Bronchial epithelial cell (primary cell): ENCODE measurements at places on chromosomes 12 and 14. TPM values are rescaled to one million over a fixed set of nuclear protein-coding genes. Genes with fewer than 3 reads are reported as not detected.

OR6C70 gene
- total RNA-seq = not detected in 2 replicates

TSPAN11 gene
- total RNA-seq = under 0.01 TPM in 1 of 2 replicates, not detected in the other

TMEM233 gene
- total RNA-seq = not detected in 2 replicates

TSPAN19 gene
- under 0.01 TPM in 1 of 2 replicates, not detected in the other for total RNA-seq

BICDL1 gene
- 10.8 and 30.7 TPM in 2 replicates for total RNA-seq

PRPH gene
- total RNA-seq = 0.26 and 0.51 TPM in 2 replicates

GALNT4 gene
- 9.7 and 10.8 TPM in 2 replicates for total RNA-seq

STON2 gene
- total RNA-seq = 47.4 and 65.5 TPM in 2 replicates

CAND1 gene
- total RNA-seq = 92.1 and 109 TPM in 2 replicates

SIX6 gene
- not detected in 2 replicates for total RNA-seq

SIX4 gene
- 4.7 and 5.8 TPM in 2 replicates for total RNA-seq

GPR65 gene
- under 0.01 TPM in 1 of 2 replicates, not detected in the other for total RNA-seq

C12orf50 gene
- not detected in 2 replicates for total RNA-seq

VCPKMT gene
- total RNA-seq = 5.3 and 5.4 TPM in 2 replicates

POTEG gene
- total RNA-seq = not detected in 2 replicates

RTL1 gene
- total RNA-seq = not detected in 2 replicates

PLXNC1 gene
- under 0.01 TPM in 2 replicates for total RNA-seq

BEST3 gene
- total RNA-seq = not detected in 2 replicates

WSCD2 gene
- total RNA-seq = not detected in 2 replicates

RGS6 gene
- total RNA-seq = not detected in 2 replicates

ZDHHC22 gene
- total RNA-seq = not detected in 2 replicates

KRT3 gene
- total RNA-seq = under 0.01 and 0.13 TPM in 2 replicates

ZFYVE1 gene
- 11.3 and 13.6 TPM in 2 replicates for total RNA-seq

LRRC10 gene
- total RNA-seq = not detected in 2 replicates

EIF2S3B gene
- 0.77 and 0.79 TPM in 2 replicates for total RNA-seq

TRMT61A gene
- total RNA-seq = 8.7 and 13.7 TPM in 2 replicates

BCL11B gene
- total RNA-seq = 2.9 and 5.3 TPM in 2 replicates

TRIM9 gene
- under 0.01 and 0.26 TPM in 2 replicates for total RNA-seq

KRT6C gene
- 16.8 and 138 TPM in 2 replicates for total RNA-seq

GPR68 gene
- total RNA-seq = 0.77 and 1.8 TPM in 2 replicates

IRAK3 gene
- total RNA-seq = 1.0 and 1.6 TPM in 2 replicates

TIGAR gene
- 10.0 and 11.8 TPM in 2 replicates for total RNA-seq

ACOT4 gene
- total RNA-seq = 0.26 TPM in 2 replicates

ZNF705A gene
- total RNA-seq = not detected in 2 replicates

MLH3 gene
- 18.3 and 24.0 TPM in 2 replicates for total RNA-seq

OTUB2 gene
- total RNA-seq = 1.3 and 2.6 TPM in 2 replicates

LDHB gene
- 471 and 1,083 TPM in 2 replicates for total RNA-seq

SCNN1A gene
- 54.5 and 57.7 TPM in 2 replicates for total RNA-seq

TAS2R8 gene
- not detected in 2 replicates for total RNA-seq

SMIM10L1 gene
- 3.2 and 3.5 TPM in 2 replicates for total RNA-seq

TMEM253 gene
- under 0.01 and 0.51 TPM in 2 replicates for total RNA-seq

CLEC1B gene
- total RNA-seq = not detected in 2 replicates

WBP11 gene
- 3.7 and 9.2 TPM in 2 replicates for total RNA-seq

AP4S1 gene
- 1.8 and 2.8 TPM in 2 replicates for total RNA-seq

OAS2 gene
- 0.64 and 0.79 TPM in 2 replicates for total RNA-seq

NKX2-1 gene
- 4.1 and 6.6 TPM in 2 replicates for total RNA-seq

SLC8A3 gene
- total RNA-seq = under 0.01 TPM in 1 of 2 replicates, not detected in the other

PMEL gene
- 1.8 and 2.6 TPM in 2 replicates for total RNA-seq

STK38L gene
- total RNA-seq = 23.7 and 25.0 TPM in 2 replicates

BICD1 gene
- 6.1 TPM in 2 replicates for total RNA-seq

EGLN3 gene
- total RNA-seq = 48.7 and 91.7 TPM in 2 replicates

ZNF384 gene
- 5.3 and 7.0 TPM in 2 replicates for total RNA-seq

EID3 gene
- total RNA-seq = 1.9 and 2.4 TPM in 2 replicates

RAD52 gene
- 12.9 and 16.3 TPM in 2 replicates for total RNA-seq
